CD4-positive, alpha-beta T cell treated with Interleukin-12 subunit alpha and Interleukin-12 subunit beta, for 1 hour (primary cell): ENCODE measurements at places on chromosomes 7 and 10.

- DNase-seq, result no peak
Observed at GRCh38 chr7:109101332-109101731, 531.7 kb downstream of the DNAJB9 start.

DNA sequence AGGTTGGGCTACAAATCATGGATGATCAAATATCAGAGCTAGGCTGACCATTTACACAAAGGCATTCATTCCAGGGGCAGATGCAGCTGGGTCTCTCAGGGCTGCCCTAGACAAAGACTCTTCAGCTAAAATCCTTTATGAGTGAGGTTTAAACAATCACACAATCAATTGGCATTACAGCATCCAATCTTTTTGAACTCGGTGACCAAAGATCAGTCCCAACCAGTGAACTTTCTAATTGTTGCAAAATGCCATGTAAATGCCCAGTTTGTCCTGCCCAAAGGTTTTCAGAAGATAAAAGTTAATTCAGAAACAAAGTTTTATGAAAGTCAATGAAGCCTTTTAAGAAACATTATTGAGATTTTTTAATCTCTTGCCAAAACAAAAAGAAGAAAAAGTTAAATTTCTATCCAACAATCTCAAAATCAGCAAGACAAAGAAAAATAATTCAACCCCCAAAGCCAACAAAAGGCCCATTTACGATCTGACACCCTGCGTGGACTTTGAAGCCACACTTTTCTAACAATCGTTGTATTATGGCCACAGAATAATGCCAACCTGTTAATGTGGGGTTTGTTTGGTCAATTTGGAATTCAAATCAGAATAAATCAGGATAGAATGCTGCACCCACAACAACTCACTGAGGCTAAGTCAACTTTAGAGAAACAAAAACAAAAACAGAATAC lies 40.9 kb downstream of the GPR37 start:
- no peak for DNase-seq

GRCh38 chr10:65570143-65571010 lies 1355.5 kb upstream of the LRRTM3 start:
- DNase-seq, result no peak

GRCh38 chr7:2525658-2526630 lies 6.4 kb downstream of the LFNG start:
- DNase-seq, result no peak

- DNase-seq, result no peak
Observed at GRCh38 chr7:33739286-33739685, 166.1 kb upstream of the BMPER start.

DNA sequence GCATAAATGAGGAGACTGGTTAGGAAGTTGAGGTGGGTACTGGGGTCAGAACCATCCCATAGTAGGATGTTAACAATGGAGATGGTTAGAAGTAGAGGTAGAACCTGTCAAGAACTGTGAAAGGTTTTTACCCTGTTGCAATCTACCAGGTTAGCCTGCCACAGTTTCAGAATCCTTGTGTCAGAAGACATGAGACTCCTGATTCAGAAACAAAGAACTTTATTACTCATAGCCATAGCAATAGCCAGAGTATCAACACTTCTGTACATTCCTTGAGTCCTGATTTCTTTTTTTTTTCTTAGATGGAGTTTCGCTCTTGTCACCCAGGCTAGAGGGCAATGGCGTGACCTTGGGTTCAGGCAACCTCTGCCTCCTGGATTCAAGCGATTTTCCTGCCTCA lies 200.9 kb downstream of the GRM3 start:
- no peak for DNase-seq

DNA sequence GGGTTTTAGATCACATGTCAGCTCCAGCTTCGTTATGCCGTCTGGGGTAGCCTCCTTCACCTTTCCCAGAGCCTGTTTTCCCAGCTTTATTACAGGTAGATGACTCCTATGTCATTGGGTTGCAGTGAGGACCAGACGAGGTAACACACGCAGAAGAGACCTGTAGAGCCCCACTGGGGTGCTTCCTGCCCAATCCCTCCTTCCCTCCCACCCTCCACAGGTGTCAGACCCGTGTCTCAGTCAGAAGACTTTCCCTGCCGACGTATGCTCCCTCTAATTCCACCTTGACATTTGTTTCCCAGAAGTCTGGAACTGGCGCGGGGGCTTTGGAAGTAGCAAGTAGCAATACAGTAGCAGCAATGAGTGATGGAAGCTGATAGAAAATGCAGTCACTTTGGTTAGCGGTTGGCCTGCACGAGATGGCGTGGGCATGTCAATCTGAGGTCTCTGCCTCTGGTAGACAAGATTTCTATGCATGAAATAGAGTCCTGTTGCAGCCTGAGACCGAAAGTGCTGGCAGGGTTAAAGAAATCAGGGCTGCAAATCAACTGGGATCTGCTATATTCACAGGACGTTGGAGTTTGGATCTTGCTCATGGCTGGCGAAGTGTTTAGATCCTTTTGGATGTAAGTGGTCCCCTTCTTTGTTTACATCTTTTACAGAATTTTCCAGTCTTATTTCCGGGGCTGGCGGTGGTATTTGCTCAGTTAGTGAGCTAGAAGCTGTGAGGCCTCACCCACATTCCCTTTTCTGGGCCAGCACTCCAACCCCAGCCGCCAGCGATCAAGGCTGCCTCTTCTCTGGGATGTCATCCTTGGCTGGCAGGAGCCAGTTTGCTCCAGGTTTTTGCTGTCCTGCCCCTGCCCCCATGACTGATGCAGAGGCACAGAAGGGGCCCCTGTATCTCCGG lies 78.3 kb upstream of the KMT2C start:
- no peak for DNase-seq
